ENCODE measurements at places on chromosomes 13 and 19.

GRCh38 chr19:14021474-14021873, 6.5 kb upstream of the RLN3 start:
- DNase-seq, result no peak

DNA sequence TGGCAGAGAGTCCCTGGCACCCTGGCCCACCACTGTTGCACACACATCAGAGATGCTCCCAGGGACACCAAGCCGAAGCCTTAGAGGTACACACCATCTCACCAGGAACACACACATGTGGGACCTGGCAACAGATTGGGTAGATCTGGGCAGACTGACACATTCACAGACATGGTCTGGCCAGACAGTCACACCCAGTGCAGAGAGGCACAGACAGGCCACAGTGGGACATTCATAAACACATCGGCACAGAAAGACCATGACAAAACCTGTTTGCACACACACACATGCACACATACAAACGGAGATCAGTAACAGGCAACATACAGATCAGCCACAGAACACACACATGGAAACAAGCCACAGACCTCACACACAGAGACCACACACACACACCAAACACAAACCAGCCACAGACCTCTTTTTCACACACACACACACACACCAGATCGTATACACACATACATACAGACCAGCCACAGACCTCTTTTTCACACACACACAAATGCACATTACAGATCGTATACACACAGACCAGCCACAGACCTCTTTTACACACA, 6.3 kb upstream of the JUNB start:
- DNase-seq, result no peak

- DNase-seq, result no peak
Measured at GRCh38 chr13:101555610-101556009, 103.1 kb downstream of the ITGBL1 start.

DNA sequence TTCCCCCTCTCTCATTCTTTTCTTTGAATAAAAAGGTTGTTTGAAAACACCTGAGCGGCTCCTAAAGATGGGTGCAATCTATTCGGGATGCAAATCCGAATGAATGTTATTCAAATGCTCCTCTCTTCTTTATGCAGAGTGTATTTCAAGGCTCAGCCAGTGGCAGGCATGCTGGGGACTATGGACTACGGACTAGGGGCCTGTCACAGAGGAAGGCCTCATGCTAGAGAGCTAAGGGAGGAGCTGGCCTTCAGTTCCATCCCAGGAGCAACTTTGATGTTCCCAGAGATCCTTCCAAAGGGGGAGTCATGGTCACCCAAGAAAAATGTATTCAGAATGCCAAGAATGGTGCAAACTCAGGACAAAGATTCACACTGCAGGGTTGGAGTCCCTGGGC, 9.3 kb downstream of the ALOX5AP start:
- DNase-seq, result no peak

DNA sequence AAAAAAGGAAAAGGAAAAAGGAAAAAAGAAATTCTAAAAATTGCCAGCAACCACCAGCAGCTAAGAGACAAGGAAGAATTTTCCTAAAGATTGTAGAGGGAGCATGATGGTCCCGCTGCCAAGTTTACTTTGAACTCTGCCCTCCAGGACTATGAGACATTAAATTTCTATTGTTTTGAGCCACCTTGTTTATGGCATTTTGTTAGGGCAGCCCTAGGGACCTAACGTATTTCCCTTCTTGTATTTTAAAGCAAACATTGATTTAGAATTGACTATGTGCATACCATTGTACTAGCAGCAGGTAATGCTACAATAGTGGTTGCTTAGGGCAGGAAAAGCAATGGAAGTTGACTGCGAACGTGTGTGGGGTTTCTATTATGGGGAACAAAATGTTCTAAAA, 1414.2 kb downstream of the EFNB2 start:
- no peak for DNase-seq

GRCh38 chr19:12840091-12841079, 2.1 kb downstream of the MAST1 start:
- DNase-seq, result no peak

- no peak for DNase-seq
Measured at GRCh38 chr13:77384999-77385398, 58.1 kb upstream of the MYCBP2 start.

DNA sequence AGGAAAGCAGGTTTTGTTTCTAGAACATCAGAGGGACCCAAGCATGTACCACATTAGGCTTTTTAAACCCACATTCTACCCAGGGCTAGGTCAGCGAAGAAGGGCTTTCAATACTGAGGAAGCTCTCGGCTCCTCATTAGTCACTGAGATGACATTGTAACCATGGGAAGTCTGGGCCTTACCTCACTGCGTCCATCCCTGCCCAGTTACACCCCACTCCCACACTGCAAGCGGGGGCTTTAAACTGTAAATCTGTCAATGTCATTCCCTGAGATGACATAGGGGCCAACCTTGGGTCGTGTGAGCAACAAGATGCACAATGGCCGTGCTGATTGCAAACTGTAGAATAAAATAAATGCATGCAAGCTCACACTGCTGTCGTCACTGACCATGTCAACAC, 21.7 kb upstream of the TFDP1 start:
- DNase-seq, result no peak

DNA sequence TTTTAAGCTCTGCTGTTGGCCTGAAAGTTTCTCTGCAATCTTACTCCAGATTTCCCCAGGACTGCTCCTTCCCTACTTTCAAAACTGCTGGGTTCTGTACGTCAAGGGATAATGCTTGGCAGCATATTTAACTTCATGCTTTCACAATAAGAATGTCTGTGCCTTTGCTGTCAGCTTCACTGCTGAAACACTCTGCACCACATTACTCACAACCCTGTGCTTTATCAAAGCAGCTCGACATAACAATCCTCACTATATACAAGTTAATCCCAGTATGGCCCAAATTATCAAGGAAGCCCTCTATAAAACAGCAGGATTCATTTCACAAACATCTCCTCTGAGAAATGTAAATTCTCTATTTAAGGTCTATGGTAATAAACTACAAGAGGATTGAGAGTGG, 17.5 kb downstream of the LATS2 start:
- no peak for DNase-seq

DNA sequence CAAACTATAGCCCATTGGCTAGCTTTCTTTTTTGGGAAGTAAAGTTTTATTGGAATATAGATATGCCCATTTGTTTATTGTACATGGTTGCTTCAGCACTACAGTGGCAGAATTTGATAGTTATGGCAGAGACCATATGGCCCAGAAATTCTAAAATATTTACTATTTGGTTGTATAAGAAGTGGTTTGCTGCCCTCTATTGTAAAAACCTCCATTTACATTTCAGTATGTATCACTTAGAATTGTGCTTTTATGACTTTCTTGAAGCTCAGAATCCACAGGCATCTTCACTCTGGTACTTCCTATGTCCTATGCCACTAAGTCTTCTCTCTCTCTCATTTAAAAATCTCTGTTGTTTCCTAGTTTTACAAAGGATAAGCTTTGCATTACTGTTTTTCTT, 37.7 kb downstream of the DLEU7 start:
- no peak for DNase-seq

DNA sequence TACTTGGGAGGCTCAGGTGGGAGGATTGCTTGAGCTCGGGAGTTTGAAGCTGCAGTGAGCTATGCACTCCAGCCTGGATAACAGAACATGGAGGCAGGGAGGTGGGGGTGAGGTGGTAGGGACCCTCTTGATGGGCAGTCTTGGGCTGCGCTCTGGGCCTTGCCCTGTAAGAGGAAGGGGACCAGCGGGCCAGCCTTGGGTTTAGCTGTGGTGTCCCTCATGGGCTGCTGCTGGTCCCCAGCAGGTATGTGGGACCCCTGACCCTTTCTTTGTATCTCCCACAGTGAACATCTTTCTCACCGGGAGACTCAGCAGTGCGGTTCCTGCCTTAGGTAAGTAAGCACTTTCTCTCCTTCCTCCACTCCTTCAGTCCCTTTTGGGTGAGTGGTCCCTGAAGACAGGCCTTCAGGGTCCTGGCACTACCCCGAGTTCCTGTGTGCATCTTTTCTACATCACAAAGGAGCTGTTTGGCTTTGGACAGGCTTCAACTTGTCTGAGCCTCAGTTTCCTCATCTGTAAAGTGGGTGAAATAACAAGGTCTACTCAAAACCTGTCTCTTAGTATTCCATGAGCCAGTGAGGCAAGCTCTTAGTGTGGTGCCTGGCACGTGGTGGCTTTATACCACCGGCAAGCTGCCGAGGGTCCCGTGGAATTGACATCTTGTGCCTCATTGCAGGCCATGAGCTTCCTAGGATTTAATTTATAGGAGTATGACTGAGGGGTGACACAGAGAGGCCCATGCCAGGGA, 2.5 kb downstream of the LRP3 start:
- DNase-seq, result no peak

- no peak for DNase-seq
Measured at GRCh38 chr19:3480383-3481091, at the start of gene SMIM24. Gene SMIM24, minus strand, starts transcription at chr19:3480525. Its CDS starts 62 bp downstream, at chr19:3480463.

- DNase-seq, result no peak
Measured at GRCh38 chr19:13207846-13208671, 57.8 kb downstream of the IER2 start.

DNA sequence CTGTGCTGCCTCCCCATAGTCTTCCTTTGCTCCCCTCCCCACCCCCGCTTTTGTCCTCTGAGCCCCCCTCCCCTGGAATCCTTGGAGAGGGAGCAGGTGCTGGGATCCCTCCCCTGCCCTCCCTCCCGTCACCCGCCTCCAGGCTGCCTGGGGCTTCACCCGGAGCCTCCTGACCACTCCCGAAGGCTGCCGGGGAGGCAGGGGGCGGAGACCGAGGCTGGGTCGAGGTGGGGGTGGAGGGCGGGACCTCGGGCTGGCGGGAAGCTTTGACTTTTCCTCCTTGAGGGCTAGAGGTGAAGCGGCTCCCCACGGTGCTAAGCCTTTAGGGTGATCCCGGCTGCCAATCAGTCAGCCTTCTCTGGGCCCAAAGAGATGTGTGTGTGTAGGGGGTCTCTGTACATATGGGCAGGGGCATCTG, 1.5 kb downstream of the KMT5C start:
- no peak for DNase-seq

DNA sequence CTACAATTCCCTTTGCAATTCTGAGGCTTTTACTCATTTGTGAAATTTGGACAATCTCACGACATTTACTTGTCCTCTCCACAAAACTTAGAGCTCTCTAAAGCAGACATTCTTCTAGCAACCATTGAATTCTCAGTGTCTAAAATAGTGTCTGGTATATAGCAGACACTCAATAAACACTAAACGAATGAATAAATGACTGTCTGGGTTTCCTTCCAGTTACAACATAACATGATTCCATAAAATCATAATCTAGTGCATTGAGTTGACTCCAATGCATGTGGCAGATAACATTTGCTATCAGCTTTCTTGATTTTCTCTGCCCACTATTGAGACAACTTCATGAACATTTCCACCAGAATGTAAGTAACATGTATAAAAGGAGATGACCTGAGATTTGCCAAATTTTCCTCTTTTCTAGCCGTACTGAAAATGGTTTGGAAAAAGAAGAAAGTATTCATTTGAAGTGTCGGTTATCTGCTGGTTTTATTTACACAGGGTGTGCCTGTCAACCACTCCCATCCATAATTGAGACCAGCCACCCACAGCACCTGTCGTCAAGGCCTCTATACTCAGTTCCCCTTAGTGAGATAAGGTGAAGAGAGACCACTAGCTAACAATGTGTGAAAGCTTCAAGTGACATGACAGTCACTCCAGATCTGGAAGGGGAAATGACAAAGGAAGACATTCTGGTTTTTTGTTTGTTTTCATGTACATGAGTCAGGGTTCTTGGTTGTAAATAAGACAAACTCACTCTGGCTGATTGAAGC, 4.8 kb upstream of the SERP2 start:
- no peak for DNase-seq

DNA sequence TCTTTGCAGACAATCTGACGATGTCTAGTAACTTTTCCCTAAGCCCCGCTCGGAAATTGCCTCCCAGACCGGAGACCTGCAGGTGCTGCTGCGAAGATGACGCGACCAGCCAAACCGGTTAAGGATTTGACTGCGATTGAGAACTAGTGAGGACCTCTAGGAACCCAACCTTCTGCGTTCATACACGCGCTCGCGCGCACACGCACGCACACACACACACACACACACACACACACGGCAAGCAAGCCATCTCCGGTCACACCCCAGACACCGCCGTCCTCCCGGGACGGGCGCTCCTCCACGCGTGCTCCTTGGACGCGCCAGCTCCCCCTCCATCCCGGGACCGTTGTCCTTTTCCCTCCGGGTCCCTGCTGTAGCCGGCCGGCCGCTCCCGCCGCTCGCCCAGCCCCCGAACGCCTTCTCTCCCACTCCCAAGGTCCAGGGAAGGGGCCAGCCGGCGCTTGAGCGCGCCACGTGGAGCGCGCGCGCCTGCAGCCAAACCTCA, 1.2 kb downstream of the TBC1D4 start:
- peak; percentile 9 for DNase-seq

- DNase-seq, result no peak
Measured at GRCh38 chr13:112877066-112877465, 91.9 kb upstream of the MCF2L start.

DNA sequence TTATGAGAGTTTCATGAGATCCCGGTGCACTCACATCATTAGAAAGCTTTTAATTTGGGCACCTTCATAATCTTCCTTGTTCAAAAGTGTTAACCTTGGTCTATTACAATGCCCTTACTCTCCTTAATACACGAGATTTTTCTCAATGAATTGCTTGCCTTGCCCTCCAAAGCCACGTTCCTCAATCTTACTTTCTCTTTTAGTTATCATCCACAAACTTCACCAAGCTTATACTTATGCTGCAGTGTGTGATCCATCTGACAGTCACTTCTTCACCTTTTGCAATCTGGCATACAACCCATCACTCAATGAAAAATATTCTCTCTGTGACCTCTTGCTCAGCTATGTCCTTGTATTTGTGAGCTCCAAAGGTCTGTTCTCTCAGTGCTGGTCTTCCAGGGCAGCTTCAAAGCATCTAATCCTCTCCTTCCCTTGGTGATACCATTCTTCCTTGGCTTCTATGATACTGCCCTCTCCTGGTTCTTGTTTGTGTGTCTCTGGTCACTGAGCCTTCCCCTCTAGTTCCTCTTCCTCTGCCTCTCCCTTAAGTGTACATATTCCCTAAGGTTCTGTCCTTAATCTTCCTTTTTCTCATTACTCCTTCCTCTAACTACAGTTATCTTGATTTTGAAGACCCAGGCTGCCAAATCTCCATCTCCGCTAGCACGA, 202.2 kb upstream of the STARD13 start:
- DNase-seq, result no peak

DNA sequence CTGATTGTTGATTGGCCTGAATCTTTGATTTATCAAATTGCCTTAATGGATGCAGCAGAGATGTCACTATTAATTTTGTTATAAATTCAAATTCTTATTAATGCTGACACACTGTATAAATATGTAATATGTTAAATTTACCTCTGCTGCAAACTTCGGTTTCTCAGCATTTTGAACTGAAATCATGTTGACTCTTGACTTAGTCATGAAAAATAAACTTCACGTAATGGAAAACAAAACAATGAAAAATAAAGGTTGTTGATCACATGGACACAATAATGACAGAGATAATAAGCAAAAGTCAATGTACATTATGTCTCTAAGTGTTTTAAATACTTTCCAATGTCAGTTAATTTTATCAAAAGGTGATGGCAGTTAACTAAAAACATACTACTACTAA, 827.6 kb downstream of the PCDH9 start:
- no peak for DNase-seq

- DNase-seq, result no peak
Measured at GRCh38 chr13:37132211-37132610, 26.7 kb upstream of the CSNK1A1L start.
